Stimulated activated CD8-positive, alpha-beta memory T cell treated with anti-CD3 and anti-CD28 coated beads, Interleukin-4, amount 100 ng/mL, for 1 hour (primary cell): ENCODE measurements at places on chromosomes 2 and 18.

DNA sequence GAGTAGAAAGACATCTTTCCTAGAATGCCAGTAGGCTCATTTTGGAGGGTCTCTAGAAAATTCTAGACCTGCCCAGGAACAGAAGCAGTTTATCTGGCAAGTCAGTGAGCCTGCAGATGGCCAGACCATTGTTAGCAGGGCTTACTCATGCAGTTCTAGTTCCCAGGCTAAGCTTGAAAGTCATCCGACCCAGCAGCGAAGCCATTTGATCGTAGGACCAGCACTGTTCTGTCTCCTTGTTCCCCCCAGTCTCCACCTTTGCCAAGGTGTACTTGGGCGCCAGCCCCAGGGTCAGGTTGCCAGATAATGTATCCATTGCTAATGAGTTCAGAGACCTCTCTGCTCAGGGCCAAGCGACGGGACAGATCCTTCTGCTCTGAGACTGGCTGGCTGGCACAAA lies 70.1 kb downstream of the EPAS1 start:
- DNase-seq, result no peak

GRCh38 chr2:152046940-152047339 lies 51.9 kb downstream of the CACNB4 start:
- no peak for DNase-seq

GRCh38 chr2:228103379-228103778 lies 78.1 kb downstream of the SPHKAP start:
- DNase-seq, result no peak

DNA sequence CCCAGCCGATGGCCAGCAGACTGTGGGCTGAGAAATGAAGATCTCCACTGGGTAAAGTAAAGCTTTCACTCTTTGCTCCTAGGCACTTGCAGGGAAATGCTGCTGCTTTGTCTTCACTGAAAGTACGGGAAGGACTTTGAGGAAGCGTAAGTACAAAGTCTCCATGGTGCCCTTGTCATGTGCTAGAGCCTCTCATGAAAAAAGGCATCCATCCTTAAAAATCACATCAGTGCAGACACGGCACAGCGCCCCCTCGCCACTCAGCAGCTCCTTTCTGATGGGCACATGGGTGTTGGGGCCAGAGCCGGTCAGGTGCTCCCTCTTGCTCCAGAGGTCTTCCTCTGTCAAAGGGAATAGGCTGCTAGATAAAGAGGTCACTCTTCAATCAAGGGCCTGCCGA lies 109.0 kb upstream of the STPG4 start:
- DNase-seq, result no peak

- DNase-seq, result no peak
Observed at GRCh38 chr2:181573140-181573736, 83.7 kb downstream of the CERKL start.

GRCh38 chr2:225999692-226000091 lies 600.2 kb downstream of the NYAP2 start:
- DNase-seq, result no peak

DNA sequence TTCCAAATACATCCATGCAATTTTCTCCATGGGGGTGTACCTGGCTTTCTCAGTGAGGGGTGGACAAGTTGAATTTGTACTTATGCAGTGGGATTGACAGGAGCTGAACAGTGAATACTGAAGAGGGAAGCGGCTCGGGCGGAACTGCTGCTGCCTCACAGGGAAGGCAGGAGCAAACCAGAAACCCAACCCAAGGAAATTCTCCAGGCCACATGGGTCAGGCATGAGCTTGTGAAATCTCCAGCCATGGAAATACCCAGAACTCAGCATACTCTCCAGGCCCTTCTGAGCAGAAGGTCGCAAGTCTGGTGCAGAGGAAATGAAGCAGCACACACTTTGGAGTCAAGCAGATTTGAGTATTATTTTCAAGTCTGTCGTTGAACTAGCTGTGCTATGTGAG lies 26.5 kb upstream of the INO80C start:
- no peak for DNase-seq

GRCh38 chr18:28714498-28714897 lies 537.6 kb upstream of the CDH2 start:
- no peak for DNase-seq

- DNase-seq, result no peak
Observed at GRCh38 chr18:37538526-37539205, 26.9 kb downstream of the CELF4 start.

DNA sequence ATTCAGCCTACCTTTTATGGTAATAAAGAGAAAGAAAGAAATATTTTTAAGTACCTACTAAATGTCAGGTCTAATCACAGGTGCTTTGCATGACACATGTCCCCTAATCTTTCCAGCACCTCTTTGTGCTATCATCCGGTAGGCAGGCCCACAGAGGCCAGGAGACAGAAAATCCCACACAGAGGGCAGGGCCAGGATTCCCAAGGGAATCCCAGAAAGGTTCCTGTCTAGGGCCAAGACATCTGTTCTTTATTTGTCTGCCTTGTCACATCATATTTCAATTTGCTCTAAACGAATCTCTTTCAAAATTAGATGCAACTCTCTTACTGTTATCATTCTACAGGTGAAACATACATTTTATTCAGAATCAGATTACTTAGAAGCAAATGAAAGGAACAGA lies 676.1 kb upstream of the GYPC start:
- no peak for DNase-seq

DNA sequence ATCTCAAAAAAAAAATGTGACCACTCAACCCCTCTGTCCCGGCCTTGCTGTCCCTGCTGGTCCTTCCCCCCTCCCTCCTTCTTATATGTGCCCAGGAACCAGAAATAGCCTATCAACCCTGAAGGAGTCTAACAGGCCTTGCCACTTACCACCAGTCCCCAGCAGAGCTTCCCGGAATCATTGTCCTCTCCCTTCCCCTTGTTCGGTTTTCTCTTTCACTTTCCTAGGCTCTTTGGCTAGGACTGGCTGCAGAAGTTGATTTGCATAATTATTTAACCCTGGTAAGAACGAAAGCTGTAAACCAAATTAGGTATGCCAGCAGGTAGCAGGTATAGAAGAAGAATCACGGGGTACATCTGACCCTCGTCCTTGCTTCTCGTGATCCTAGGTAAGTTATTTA lies 72.6 kb upstream of the ZNF532 start:
- no peak for DNase-seq

- DNase-seq, result no peak
Observed at GRCh38 chr18:77133051-77133834, 660 bp upstream of the MBP start.

DNA sequence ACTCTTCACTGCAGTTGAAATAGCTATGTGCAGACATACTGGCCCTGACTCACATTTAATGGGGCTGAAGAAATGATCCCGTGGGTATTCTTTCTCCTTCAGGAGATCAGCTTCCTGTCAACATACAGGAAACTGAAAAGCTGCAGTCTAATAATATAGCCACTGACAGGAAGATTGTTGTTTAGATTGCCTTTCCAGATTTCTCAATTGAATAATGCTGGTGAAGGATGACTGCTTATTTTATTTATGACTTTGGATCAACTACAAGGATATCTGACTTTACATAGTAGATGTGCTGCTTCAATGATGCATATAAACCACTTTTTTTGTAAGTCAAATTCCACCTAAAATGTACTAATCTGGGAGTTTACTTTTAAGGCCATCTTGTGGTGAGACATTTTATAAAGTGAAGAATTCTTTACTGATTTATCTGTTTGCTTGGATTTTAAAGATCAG lies 93.4 kb upstream of the MAP4K3 start:
- no peak for DNase-seq

DNA sequence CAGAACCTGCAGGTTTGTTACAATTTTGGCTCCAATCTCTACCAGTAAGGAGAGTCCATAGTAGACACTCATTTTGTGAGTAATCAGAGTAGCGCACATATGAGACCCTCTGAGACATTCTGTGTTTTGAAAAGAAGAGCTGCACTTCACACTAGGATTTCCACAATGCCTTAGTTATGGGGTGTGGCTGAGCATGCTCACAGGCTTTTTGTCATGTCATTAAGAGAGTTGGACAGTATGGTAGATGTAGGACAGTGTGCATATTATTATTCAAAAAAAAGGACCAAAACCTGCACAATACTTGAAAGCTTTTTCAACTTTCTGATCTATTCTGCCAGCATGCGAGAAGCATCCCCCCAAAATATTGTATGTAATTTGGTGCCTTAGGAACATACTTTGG lies 24.9 kb upstream of the TRIM43B start:
- no peak for DNase-seq

DNA sequence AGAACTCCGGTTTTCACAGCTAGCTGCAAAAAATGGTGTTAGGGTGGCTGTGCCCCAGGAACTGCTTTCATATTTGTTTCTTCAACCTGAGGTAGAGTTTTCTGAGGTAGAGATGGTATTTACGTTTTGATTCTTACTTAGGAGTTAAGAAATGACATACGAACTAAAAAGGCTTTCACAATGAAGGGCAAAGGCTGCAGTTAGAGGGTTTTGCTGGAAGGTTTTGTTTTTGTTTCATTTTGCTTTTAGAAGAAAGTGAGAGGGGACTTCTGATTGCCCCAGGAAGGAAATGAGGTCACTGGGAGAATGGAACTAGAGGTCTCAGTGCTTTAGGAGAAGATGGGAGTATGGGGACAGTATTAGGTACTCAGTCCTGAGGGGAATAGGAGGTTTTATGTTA lies 15.5 kb downstream of the CDCA7 start:
- DNase-seq, result no peak

- DNase-seq, result no peak
Observed at GRCh38 chr2:26696351-26696816, 3.9 kb downstream of the KCNK3 start.

DNA sequence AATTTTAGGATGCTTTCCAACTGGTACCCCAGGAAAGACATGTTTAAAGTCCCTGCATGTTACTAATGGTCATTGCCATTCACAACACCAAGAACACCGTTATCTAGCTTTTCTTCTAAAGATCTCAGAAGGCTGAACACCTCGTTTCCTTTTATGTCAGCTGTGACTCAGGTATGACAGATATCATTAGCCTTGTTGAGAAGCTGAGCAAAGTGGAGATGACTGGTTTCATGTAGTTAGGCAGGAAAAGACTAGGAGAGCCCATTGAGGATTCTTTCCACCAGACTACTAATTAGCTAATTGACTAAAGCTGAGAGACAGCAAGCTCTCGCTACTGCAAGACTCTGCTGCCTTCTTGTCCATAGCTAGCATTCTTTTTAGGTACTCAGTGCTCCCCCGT lies 32.0 kb upstream of the ARL5A start:
- DNase-seq, result no peak

GRCh38 chr2:217085543-217085942 lies 225.7 kb upstream of the TNP1 start:
- DNase-seq, result no peak

GRCh38 chr2:168246072-168246482 lies 1.3 kb downstream of the STK39 start:
- no peak for DNase-seq

DNA sequence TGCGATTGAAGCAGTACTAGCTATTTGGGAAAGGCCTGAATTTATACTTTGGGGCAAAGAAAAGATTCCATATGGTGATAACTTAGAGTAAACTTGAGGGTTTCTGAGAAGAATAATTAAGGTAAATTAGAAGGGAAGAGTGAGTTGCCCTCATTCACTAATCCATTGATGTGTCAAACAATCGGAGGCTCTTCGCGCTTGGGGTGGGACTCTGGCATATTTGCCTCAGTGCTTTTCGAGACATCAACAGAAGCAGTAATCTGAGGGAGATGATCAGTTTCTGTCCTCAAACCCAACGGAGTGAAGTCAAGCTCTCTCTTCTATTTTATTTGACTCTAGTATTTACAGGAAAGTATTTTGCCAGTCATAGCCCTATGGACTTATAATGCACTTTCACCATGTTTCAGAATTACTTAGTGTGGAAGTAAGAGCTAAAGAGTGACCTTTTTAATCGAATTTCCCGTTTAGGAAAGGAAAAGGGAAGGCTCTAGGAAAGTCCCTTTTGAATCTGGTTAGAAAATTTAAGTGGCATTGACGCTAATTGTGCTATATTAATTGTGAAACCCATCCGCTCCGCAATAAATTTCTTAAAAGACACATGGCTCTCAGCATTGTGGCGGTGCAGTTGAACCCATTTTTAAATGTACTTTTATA lies 1.3 kb downstream of the RAB10 start:
- no peak for DNase-seq

DNA sequence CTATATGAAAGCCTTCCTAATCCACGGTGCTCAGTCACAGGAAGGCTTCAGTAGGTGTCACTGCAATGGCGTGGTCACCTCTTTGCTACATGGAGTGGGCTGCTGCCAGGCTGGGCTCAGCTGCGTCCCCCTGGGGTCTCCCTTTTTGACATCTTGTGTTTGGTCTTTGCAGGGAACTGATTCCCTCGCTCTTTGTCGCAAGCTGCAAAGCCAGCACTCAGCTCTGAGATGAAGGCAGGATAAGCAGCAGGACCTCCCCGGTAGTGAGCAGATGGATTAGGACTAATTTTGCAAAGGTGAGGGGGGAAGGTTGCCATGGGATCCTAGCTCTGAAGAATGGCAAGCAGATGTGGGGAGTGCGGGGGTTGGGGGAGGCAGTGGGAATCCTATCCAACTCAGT lies 173.9 kb upstream of the ARL4C start:
- no peak for DNase-seq

GRCh38 chr18:36636237-36636817 lies 192.5 kb downstream of the TPGS2 start:
- DNase-seq, result no peak

GRCh38 chr2:179825494-179825893 lies 35.9 kb downstream of the ZNF385B start:
- DNase-seq, result no peak

GRCh38 chr2:190853531-190854383 lies 26.9 kb upstream of the GLS start:
- DNase-seq, result no peak

- no peak for DNase-seq
Observed at GRCh38 chr2:147547440-147547839, 297.4 kb upstream of the ACVR2A start.

DNA sequence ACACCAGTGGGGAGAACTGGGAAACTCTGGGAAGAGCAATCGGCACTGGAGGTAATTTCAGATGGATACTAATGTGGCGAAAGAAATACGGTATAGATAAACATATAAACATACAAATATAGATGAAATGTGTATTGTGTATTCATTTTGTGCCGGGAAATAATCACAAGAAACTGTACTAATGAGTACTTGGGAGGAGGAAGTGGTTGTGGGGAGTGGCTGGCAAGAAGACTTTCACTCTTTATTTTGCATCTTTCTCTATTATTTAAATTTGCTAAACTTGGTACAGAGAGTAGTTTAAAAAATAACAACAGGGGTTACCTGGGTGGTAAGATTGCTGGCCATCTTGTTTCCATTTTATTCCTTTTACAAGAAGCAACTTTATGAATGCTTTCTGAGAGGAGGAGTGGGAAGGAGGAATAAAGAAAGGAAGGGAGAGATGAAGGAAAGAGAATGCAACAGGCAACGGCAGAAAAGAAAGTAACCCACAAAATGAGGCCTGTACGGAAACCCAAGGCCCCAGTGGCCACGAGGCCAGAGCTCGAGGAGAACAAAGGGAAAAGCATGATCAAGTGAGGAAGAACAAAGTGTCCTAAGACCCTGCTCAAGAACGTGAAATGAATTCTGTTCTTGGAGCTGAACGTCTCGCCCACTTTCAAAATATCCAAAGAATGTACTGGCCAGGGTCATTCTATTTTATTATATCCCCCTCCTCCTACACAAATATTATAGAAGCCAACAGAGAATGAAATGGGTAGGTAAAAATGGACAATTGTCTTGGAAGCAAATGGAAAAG lies 45.2 kb downstream of the FAM178B start:
- DNase-seq, result no peak
